Fibroblast of lung (primary cell): ENCODE measurements at places on chromosomes 2 and 18.
A peak's percentile ranks its signal among the peaks of the same experiment; 100 is the strongest.

GRCh38 chr2:176710657-176711186, 441.5 kb downstream of the MTX2 start:
- DNase-seq = no peak

DNA sequence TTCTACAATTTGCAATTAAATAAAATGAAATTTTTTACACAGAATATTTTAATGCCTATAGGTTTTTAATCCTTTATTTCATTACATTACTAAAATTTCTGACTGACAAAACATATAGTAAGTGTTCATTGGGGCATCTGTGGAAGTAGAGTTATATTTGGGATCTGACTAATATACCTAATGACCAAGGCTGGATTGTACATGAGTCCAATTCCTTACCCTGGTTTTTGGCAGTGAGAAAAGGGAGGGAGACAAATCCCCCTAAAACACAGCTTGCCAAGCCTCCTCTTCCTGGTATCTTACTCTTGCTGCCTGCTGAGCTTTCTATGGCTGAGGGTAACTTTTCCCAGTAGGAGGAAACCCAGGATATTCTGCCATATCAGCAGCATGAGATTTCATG, 149.4 kb upstream of the CDH20 start:
- no peak for DNase-seq

DNA sequence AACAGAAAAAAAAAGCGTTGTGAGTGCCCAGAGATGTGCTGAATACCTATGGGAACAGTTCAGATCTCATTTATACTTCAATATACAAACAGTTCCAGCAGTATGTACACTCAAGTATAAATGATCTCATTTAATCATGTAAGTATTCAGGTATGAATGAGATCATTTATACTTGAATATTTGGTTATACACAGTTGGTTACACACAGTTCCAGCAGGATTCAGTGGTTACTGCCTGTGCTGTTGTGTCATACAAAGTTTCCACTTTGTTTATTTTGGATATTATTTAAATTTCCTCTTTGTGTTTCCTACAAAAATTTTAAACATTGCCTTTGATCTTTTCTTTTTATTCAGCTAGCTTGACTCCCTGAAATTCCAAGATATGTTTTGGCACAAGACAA, 293.5 kb upstream of the SLC39A10 start:
- peak; percentile 88 for DNase-seq

GRCh38 chr2:59223742-59224141, 982.6 kb upstream of the FANCL start:
- no peak for DNase-seq

DNA sequence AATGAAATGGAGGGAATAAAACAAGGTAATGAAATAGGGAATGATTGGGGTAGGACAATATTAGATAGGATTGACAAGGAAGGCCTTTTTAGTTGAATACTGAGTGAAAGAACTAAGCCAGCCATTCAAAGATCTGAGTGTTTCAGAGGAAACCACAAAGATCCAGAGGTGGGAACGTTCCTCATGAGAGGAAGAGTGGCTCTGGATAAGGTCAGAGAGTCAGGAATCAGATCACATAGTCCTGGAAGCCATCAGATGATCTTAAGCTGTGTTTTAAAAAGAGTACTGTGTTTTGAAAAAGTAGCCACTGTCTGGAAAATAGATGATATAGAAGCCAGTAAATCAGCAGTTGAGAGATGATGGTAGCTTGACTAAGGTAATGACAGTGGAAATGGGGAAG, 11.8 kb downstream of the TTLL4 start:
- no peak for DNase-seq

DNA sequence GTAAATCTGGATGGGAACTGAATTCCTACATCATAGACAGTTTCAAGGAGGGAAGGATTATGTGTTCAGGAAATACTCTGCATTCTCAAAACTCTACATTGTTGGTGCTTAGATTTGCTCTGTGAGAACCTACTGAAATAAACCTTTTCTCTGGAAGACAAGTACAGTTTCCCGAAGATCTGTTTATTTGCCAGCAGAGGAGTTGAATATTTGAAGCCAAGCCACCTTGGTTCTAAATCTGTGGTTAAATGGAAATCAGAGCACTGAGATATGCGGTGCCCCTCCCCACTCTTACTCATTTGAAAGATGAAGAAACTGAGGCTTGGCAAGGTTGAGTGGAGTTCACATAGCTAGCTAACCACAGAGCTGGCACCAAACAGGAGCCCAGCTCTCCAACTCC, 146.3 kb upstream of the CTAGE1 start:
- DNase-seq = no peak

DNA sequence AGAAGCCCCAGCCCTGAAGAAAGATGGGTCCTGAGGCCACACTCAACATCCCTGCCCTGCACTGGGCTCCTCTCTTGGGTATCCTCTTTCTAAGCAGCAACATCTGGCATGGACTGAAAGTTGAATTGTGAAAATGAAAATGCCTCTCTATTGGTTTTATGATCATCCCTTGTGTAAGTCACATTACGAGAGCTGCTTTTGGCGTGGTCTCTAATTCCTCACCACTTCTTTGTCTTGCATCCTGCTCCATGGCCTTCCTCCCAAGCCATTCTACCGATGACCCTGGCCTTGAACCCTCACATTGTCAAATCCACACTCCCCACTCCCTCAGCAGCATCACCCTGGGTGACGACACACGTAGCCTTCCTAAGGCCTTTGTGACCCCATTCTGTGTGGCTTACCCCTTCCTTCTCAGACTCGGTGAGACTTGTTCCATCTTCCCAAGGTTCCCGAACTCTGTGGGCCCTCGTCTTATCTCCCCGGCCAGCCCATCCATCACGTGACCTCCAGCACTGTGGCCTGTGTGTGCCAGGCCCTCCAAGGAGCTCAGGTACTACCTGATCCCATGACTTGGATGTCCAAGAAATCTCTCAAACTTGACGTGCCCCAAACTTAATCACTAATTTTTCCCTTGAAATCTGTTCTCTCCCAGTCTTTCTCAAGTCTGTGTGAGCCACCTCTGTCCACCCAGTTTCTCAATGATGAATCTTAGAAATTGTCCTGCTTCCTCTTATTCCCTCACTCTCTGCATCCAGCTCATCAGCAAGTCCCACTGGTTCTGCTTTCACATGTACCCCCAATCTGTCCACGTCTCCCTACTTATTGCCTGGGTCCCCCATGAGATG, 194.7 kb upstream of the HS6ST1 start:
- no peak for DNase-seq

- DNase-seq = no peak
These were observed 27.1 kb downstream of the SLC38A11 start for GRCh38 chr2:164928101-164928673.
